ENCODE measurements at places on chromosomes 7 and 10.

- no peak for DNase-seq
Observed at GRCh38 chr7:79547132-79547531, 93.7 kb upstream of the MAGI2 start.

- no peak for DNase-seq
Observed at GRCh38 chr7:134593530-134594392, 44.9 kb downstream of the AKR1B15 start.

GRCh38 chr7:102061354-102061945 lies 225.2 kb upstream of the SH2B2 start:
- DNase-seq = no peak

DNA sequence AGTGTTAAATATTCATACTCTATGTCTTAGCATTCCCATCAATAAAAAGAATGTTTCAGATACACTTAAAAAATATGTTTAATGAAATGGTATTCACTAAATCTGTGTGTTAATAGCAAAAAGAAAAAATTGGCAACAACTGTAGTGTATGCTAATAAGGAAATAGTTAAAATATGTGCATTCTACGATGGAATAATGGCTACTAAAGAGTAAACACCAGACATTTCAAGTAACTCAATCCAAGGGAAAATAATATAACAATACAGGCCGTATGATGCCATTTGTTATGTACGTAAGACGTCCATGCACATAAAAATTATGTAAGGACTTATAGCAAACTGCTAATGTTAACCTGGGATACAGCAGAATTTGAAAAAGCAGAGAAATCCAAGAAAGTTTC lies 46.6 kb downstream of the MAD1L1 start:
- DNase-seq = no peak

- DNase-seq = no peak
Observed at GRCh38 chr7:2040893-2041270, 191.9 kb downstream of the MAD1L1 start.

- DNase-seq = no peak
Observed at GRCh38 chr10:130871406-130871805, 440.1 kb downstream of the TCERG1L start.

DNA sequence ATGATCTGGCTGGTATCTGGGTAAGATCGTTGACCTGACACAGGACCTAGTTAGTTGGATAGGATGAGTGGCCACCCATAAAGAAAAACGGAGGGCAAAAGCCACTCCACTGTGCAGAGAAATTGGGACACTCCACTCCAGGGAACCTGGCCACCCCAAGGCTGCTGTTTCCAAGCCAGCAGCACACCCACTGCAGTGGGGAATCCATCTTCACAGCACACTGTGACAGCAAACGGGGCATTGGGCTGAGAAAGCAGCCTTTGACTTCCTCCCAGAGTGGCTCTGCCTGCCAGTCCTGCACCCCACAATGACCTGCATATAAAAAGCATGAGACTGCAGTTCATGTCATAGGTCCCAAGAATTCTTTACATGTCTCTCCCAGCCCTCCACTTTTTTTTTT lies 52.9 kb downstream of the MTPN start:
- no peak for DNase-seq

- DNase-seq = no peak
Observed at GRCh38 chr10:34670081-34670480, 145.0 kb downstream of the PARD3 start.

GRCh38 chr7:134782121-134782623 lies 2.7 kb downstream of the CALD1 start:
- DNase-seq = no peak

GRCh38 chr10:78199005-78199725 lies 165.5 kb downstream of the RPS24 start:
- no peak for DNase-seq

- no peak for DNase-seq
Observed at GRCh38 chr10:102610441-102610887, 33.8 kb upstream of the TRIM8 start.

DNA sequence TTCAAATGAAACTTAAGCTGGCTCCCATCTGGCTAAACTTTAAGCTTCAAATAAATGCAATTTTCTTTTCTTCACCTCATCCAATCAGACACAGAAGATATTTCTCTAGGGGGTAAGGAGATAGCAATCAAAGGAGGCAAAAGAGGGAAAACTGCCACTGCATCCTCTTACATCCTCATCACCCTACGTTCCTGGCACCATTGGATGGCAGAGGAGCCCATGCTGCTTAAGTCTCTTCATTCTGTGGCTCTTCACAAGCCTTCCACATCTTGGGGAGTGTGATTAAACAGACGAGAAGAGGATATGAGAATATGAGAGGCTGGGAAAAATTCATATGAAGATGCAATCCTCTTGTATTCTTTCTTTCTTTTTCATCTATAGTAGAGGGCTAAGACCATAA lies 345.7 kb upstream of the AOAH start:
- DNase-seq = no peak

Data from CD4-positive, alpha-beta T cell treated with Interleukin-6 at 100 ng/mL for 8 hours (primary cell).